ENCODE measurements at places on chromosomes 16 and 17.

DNA sequence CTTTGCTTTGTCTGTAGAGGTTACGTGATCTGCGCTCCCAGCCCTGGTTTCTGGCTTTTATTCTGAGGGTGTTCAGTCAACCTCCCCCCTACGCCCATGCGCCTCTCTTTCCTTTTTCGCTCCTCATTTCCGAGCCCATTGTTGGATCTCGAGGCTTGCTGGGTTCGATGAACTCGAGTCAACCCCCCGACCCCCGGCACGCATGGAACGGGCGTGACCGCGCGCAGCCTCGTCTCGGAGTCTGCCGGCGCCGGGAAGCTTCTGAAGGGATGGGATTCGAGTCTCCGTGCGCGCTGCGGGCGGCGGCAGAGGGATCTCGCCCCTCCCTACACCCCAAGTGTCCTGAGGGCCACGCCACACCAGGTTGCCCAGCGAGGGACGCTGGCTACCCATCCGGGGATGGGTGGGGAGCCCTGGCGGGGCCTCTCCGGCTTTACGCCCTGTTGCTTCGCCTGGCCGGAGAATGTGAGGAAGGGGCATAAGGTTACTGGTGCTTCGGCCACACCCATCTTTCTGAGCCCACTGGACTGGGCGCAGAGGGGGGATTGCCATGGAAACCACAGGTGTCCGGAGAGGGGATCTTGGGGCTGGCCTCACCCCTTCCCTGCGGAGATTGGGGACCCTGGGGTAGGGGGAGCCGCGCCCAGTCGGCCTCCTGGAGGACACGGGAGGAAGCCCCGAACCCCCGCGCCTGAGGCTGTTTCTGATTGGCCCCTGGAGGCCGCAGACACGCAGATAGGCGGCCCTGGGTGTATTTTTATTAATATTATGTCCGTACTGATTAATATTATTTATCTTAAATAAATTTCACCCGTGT, 1.8 kb downstream of the MAPT start:
- no peak for DNase-seq

GRCh38 chr16:51822471-51822870, 671.4 kb upstream of the SALL1 start:
- DNase-seq, result no peak

DNA sequence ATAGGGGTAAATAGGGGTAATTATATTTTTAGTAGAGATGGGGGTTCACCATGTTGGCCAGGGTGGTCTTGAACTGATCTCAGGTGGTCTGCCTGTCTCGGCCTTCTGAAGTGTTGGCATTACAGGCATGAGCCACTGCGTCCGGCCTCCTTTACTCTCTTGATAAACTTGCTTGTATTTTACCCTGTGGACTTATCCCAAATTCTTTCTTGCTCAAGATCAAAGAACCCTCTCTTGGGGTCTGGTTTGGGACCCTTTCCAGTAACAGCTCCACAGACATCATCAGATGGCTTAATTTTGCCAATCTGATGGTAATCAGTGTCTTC, 5.6 kb upstream of the C1QTNF1 start:
- DNase-seq, result no peak

GRCh38 chr17:12627177-12627629, 38.5 kb upstream of the MYOCD start:
- DNase-seq, result no peak

DNA sequence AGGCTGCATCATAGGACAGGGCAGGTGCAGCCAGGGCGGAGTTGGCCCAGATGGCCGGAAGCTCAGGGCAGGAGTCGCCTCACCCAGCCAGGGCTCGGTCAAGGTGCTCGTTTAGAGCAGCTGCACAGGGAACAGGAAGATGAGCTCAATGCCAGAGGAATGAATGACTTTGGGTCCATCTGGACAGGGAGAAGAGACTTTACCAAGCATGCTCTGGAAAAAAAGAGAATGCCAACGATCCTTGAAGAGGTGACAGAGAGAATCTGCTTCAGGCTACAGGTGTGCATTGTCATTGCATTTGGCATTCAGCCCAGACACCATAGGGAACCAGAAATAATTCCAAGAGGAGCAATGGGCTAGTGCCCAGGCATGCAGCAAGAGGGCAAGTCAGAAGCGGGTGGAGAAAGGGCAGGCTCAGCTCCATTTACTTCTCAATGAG, 6.7 kb upstream of the MPP3 start:
- DNase-seq, result no peak

DNA sequence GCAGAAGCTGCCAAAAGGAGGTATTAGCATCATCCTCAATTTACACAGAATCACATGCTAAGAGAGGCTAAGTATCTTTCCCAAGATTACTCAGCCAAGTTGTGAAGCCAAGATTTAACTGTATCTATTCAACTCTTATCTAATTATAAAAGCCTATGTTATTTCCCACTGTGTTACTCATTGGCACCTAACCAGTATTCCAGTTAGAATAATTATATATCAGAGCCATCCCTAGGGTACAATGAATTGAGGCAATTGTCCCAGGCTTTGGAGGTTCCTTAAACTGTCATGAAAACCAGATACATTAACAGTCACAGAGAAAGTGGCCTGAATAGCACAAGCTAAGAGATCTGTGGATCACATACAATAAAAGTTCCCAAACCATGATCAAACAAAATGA, 10.9 kb upstream of the AMFR start:
- no peak for DNase-seq

DNA sequence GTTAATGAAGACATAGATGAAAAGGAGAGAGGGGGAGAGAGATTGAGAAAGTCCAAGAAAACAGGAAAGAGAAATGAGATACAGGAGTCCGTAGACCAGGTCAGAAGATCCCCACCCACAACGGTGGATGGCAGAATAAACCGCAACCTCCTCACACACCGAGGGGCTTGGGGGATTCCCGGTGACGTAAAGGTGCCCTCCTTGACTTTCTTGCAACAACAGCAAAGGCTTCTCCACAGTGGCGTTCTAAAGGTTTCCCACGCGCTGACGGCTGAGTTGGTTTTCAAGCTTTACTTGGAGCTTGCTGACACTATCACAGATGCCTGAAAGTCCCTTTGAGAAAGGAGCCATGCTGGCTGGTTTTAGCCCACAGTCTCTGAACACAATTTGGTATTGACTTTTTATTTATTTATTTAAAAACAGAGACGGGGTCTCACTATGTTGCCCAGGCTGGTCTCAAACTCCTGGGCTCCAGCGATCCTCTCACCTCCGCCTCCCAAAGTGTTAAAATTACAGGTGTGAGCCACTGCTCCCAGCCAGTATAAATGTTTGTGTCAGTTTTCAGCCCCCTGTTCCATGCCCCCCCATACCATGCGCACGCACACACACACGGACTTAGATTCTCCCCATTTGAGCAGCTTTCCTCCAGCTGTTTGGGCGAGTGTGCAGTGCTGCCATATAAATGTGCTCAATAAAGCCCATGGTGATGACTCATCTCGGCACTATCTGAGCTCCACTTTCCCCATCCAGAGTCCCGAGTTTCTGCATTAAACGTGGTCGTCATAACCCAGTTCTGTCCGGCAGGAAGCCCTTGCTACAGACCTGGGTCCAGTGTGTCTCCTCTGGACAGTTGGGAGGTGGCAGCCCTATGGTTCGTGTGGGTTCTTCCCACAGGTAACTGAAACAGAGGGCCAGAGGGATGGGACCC, 33.0 kb upstream of the SEC14L1 start:
- DNase-seq, result no peak

DNA sequence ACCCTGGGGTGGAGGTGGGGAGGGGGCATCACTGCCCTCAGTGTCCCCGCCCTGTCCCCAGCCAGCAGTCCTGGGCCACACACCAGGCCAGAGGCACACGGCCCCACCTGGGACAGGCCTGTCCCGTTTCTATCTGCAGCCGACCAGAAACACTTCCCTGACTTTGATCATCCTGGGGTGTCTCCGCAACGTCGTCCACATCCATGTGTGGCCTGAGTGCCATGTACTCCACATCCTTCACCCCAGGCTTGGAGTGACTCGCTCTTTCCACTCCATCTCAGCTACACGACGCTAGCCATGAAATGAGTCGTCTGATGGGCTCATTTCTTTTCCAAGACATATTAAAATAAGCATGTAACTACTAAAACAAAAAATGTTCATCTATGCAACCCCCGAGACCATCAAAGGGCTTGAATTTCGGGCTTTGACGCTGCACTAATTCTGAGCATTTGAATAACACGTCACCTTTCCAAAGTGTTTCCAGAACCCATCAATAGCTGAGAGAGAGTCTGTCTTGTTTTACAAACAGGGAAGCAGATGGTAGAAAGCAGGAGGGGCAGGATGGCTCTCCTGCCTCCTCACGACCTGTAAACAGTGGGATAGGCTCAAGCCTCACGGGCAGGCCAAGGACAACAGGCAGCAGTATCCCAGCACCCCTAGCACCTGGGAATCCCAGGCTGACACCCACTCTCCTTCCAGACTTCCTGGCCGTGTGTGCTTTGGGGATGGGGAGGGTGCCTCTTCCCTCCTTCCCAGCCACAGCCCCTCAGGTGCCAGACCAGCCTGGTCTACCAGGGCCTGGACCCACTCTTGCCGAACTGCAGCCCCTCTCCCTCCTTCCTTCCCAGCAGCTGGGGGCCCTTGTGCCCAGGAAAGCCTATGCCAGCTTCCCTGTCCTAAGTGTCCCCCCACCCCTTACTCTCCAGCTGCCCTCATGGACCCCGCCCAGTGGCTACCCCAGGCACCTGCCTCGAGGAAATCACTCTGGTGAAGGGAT, 20.0 kb upstream of the RASD1 start:
- DNase-seq, result no peak

- DNase-seq, result no peak
Measured at GRCh38 chr16:19239511-19240155, 45.9 kb upstream of the CLEC19A start.

GRCh38 chr17:75404223-75404730, 1.2 kb downstream of the GRB2 start:
- DNase-seq, result peak; percentile 41
